Osteocyte (in vitro differentiated cells): ENCODE measurements at places on chromosomes 6 and 20. TPM values are rescaled to one million over a fixed set of nuclear protein-coding genes. Genes with fewer than 3 reads are reported as not detected.

The SOX4 gene
- total RNA-seq: 110 and 118 TPM in 2 replicates

DNA sequence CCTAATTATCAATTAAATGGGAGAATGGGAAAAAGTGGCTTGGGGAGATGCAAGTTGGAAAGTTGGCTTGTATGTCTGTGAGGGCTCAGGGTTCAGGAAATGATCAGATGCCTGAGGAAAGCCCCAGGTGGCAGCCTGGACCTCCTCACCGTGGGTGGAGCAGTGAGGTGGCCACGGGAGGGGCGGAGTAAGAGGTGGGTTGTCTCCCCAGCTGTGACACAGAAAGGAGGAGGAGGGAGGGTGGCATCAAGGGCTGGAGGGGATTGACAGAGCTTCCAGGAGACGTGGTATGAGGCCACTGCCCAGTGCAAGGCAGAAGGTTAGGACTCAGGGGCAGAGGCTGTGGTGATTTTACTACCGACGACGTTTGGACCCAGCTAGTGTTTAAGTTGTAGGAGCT, 672.2 kb downstream of the PRKN start:
- no peak for DNase-seq

DNA sequence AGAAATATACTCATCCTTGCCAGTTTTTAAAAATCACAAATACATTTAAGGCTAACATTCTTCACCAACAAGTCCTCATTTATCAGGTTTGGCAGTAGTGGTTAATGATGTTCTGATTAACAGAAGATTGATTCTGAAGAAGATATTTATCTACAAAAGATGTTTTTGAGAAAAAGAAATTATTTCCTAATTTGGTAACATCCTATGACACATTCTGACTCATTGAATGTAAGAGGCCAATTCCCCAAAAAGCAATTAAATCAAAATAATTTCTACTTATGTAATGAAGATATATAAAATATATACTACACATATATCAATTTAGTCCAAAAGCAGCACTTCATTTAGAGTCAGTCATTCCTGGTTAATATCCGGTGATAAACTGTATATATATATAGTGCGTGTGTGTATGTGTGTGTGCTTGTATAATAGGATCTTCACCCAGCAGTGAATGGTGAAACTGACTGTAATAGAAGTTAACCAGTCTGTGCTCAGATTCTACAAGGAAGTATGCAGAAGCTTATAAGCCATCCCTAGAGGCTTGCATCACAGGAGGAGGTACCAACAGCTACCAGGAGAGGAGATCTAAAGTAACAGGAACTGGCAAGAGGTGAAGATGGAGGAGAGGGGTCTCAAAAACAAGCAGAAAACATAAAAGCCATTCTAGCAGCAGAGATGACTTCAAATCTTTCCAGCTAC, 82.9 kb upstream of the MARCKS start:
- DNase-seq: no peak

GRCh38 chr20:19288061-19288460, 75.6 kb downstream of the SLC24A3 start:
- DNase-seq: no peak

DNA sequence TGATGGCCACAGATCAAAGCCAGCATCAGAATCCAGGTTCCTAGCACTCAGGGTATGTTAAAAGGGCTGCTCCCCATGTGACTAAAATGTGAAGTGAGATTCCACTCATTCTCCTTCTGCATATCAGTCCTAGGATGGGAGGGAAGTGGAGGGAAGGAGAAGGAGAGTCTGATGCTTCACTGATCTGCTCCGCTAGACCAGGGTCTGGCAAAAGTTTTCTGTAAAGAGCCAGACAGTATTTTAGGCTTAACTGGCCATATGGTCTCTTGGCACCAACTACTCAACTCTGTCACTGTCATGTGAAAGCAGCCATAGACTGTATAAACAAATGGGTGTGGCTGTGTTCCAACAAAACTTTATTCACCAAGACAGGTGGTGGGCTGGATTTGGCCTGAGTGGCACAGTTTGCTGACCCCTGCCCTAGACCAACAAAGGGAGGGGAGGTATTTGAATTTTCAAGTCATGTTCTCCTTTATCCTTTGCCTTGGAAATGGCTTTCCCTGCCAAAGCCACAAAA, 22.6 kb downstream of the GHRH start:
- no peak for DNase-seq

GRCh38 chr6:3252369-3252768, 6.4 kb upstream of the PSMG4 start:
- no peak for DNase-seq

GRCh38 chr20:58146746-58147140, 81.7 kb downstream of the ANKRD60 start:
- no peak for DNase-seq

GRCh38 chr20:38167851-38168760, 3.0 kb upstream of the TGM2 start:
- no peak for DNase-seq
